ENCODE measurements at places on chromosomes 5 and 9. TPM values are rescaled to one million over a fixed set of nuclear protein-coding genes. Genes with fewer than 3 reads are reported as not detected.

TUSC1 gene
- total RNA-seq, result 9.2 TPM

TICAM2 gene
- total RNA-seq, result 1.5 TPM

SPATA31E1 gene
- total RNA-seq, result not detected

PCDHGB7 gene
- 16.6 TPM for total RNA-seq

ITGA1 gene
- total RNA-seq, result 119 TPM

PTPRD gene
- total RNA-seq, result 145 TPM

SPATA6L gene
- total RNA-seq, result 18.2 TPM

JAKMIP2 gene
- 2.9 TPM for total RNA-seq

LCN15 gene
- total RNA-seq, result not detected

HAVCR1 gene
- total RNA-seq, result 0.46 TPM

CDH9 gene
- total RNA-seq, result not detected

SPIN1 gene
- 135 TPM for total RNA-seq

BNIP1 gene
- total RNA-seq, result 12.1 TPM

FCN1 gene
- total RNA-seq, result 31.5 TPM

DPYSL3 gene
- total RNA-seq, result 67.6 TPM

URM1 gene
- 57.1 TPM for total RNA-seq

RNF224 gene
- total RNA-seq, result 0.52 TPM

CDKN2B-AS1 gene
- 0.57 TPM for total RNA-seq

SCGB3A2 gene
- 4,264 TPM for total RNA-seq

CNTNAP3 gene
- total RNA-seq, result 10.6 TPM

ADAMTSL1 gene
- 2.2 TPM for total RNA-seq

FEM1C gene
- 47.9 TPM for total RNA-seq

SLC1A3 gene
- total RNA-seq, result 21.0 TPM

RASGEF1C gene
- not detected for total RNA-seq

TRIM7 gene
- total RNA-seq, result 3.8 TPM

GLRA1 gene
- not detected for total RNA-seq

UQCRQ gene
- total RNA-seq, result 359 TPM

FBXW5 gene
- total RNA-seq, result 56.6 TPM

SPATA31A1 gene
- not detected for total RNA-seq

WNK2 gene
- 8.5 TPM for total RNA-seq

KCNIP1 gene
- total RNA-seq, result 1.00 TPM

PCDHA8 gene
- 0.37 TPM for total RNA-seq

PCDHGA11 gene
- total RNA-seq, result 11.1 TPM
